ENCODE measurements at places on chromosomes 13 and 19.

DNA sequence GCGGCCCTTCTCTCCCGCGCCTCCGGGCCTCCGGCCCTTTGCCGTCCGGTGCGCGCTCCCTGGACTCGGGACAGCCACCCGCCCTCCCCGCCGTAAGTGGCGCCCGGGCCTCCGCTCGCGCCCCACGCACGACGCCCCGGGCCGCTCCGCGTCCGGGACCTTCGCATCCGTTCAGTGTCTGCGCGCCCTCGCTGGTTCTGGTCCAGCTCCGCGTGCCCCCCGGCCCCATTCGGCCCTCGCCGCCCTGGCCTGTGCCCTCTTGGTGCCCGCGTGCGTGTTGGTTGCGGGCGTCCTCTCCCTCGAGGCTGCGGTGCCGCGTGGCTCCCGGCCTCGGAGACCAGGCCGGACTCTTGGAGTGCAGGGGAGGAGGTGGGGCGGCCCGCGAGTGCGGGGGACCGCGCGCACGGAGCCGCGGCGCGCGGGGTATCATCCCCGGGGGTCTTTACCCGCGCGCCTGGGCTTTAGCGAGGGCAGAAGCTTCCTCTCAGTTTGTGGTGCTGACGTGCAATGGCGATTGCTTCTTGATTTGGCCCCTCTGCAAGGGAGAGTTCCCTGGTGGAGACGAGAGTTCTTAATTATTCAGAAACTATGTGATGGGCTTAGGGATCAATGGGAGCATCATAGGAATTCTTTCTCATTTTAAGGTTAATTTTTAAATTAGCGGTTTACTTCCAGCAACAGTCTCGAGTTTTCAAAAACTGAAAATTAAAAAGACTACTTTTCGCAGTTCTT lies 757 bp downstream of the WASF3 start:
- DNase-seq: peak; percentile 3

DNA sequence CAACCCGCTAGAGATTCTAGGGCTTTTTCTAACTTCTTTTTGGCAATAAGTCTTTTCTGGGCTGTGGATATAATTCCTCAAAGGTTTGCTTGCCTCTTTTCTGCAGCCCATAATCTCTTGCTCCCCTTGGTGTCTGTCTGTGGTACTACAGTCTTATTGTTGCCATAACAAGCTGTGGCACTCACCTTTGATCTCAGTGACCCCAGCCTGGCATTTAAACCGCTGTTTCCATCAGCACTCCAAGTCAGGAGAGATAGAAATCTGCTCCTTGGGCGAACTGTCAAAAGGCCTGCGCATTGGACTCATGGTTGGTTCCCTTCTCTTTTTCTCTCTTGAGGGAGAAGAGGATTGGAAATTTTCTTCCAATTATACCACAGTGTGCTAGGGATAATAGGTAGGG lies 14.5 kb upstream of the MPHOSPH8 start:
- peak; percentile 14 for DNase-seq

DNA sequence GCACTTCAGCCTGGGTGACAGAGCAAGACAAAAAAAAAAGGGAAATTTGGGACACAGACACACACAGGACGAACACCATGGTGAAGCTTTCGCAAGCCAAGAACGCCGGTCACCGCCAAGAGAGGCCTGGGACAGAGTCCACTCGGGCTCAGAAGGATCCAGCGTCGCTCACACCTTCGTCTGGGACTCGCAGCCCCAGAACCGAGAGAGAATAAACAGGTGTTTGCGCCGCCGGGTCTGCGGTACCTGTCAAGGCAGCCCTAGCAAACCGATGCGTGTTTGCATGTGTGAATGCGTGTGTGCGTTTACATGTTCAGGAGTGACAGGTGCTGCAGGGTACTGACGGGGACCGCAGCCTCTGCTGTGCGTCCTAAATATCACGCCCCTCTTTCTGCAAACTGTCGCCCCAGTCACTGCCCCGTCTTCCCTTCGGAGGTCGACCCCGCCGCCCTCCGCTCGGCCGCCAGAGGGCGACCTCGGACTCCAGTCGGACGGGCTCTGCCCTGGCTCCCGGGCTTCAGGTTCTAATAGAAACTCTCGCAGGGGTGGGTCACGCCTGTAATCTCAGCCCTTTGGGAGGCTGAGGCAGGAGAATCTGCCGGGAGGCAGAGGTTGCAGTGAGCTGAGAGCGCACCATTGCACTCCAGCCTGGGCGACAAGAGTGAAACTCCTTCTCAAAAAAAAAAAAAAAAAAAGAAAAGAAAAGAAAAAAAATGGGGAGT lies 11.8 kb upstream of the CSNK1G2 start:
- DNase-seq: peak; percentile 80

DNA sequence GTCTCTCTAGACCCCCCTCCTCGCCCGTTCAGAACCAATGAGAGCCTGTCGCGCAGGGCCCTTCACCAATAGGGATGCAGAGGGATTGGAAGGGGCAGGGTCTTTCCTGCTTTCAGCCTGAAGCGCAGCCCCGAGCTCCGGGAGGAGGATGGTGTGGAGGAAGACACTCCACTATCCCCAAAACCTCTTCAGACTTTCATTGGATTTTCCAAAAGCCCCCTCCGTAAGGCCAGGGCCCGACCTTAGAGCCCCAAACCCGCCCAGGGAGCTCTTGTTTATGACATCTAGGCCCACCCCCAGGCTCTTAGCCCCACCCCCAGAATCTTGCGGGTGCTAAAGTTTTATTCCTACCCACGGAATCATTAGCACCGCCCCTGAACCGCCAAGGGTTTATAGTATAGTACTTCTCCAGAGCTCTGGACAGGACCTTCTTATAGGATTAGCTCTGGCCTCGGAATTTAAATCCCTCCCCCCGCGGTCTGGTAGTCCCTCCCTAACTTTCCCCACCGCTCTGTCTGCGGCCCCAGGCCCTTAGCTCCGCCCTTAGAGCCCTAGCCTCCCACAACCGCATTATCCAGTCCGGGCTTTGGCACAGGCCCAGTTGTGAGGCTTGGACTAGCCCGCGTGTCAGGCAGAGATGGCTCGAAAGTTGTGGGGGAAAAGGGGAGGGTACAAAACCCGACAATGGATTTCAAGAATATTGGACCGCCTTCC lies 6.6 kb upstream of the EML2 start:
- DNase-seq: peak; percentile 87

- no peak for DNase-seq
These were observed 15.6 kb upstream of the SIGLEC10 start for GRCh38 chr19:51433043-51433442.

DNA sequence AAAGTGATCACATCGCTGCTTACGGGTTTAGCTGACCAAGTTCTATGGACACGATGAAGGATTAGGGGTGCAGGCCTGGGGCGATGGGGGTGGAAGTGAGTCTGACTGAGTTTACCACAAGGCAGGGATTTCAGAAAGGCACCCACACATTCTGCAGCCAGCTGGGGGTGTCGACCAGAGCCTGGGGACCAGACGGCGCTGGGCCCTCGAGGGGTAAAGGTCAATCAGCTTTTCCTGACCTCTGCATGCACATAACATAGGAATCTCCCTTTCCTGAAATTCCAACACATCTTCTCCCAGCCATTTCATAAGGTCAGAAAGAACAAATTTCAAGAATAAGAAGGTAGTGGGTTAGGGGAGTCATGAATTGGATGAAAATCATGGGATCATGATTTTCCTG lies 92.0 kb downstream of the ZNF536 start:
- no peak for DNase-seq

DNA sequence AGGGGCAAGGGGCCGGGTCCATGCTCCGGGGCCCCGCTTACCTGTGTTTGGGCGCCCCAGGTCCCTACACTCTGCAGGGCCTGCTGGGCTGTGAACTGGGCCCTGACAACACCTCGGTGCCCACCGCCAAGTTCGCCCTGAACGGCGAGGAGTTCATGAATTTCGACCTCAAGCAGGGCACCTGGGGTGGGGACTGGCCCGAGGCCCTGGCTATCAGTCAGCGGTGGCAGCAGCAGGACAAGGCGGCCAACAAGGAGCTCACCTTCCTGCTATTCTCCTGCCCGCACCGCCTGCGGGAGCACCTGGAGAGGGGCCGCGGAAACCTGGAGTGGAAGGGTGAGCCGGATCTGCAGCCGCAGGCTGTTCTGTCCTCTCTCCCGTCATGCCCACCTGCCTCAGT lies 1.7 kb downstream of the FCGRT start:
- no peak for DNase-seq

All from activated T-cell treated with anti-CD3 and anti-CD28 coated beads, Interleukin-2, amount 50 U/mL, for 72 hours (primary cell).